Activated naive CD4-positive, alpha-beta T cell treated with anti-CD3 and anti-CD28 coated beads, Interleukin-2, amount 50 U/mL, for 16 hours (primary cell): ENCODE measurements at places on chromosomes 13 and 19.

DNA sequence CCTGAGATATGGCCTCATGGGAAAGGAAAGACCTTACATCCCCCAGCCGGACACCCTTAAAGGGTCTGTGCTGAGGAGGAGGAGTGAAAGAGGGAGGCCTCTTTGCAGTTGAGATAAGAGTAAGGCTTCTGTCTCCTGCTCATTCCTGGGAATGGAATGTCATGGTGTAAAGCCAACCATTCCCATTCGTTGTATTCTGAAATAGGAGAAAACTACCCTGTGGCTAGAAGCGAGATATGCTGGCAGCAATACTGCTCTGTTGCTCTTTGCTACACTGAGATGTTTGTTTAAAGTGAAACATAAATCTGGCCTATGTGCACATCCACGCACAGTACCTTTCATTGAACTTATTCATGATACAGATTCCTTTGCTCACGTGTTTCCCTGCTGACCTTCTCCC lies 783 bp upstream of the ZNF587B start:
- DNase-seq: no peak

DNA sequence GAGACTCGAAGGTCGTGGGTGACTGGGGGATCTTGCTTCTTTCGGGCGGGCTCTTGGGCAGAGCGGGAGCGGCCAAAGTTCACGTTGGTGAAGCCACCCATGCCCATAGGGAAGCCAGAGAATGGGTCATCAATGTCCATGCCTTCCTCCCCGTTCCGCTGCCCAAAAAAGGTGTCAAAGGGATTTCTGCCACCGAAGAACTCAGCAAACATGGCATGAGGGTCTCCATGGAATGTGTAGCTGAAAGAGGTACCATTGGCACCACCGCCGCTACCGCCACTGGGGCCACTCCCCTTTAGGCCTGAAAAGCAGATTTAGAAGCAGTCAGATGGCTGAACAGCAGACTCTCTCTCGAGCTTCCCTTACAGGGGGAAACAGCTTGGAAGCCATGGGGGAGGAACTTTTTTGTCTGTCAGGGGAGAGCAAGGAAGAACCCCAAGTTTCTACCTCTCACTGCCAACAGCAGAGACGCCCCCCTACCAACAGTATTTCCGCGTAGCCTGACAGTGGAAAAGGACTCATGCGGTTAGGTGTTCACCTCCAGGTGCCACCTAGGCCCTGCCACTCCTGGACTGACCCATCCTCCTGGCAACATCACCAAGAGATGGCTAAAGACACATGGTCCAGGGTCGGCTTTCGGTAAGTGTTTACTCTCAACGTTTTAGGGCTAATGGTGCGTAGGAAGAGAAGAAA lies 1.3 kb downstream of the DNAJB1 start:
- DNase-seq: no peak

GRCh38 chr13:51697855-51698254 lies 106.1 kb downstream of the DHRS12 start:
- no peak for DNase-seq

- no peak for DNase-seq
Measured at GRCh38 chr19:20079476-20079875, 1.7 kb downstream of the ZNF90 start.

- no peak for DNase-seq
Measured at GRCh38 chr19:15280915-15281683, 48.9 kb upstream of the EPHX3 start.

DNA sequence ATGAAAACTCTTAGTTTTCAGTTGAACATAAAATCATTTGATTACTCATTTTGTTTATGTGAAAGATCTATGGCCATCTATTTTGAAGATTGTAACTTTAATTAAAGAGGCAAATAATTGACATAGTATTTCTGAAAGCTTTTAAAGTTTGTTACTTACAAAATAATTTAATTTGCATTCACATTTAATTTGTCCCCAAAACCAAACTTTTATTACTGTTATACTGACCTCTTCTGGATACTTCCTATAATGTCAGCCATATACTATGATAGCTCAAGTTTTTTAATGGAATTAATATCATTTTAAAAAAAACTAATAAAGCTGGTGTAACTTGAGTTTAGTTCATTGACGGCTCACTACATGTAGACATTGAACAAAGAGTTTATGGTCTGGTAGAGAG lies 4.9 kb upstream of the SGCG start:
- DNase-seq: no peak
